Activated T-cell treated with anti-CD3 and anti-CD28 coated beads, Interleukin-2, amount 50 U/mL, for 48 hours (primary cell): ENCODE measurements at places on chromosomes 3 and 15.

DNA sequence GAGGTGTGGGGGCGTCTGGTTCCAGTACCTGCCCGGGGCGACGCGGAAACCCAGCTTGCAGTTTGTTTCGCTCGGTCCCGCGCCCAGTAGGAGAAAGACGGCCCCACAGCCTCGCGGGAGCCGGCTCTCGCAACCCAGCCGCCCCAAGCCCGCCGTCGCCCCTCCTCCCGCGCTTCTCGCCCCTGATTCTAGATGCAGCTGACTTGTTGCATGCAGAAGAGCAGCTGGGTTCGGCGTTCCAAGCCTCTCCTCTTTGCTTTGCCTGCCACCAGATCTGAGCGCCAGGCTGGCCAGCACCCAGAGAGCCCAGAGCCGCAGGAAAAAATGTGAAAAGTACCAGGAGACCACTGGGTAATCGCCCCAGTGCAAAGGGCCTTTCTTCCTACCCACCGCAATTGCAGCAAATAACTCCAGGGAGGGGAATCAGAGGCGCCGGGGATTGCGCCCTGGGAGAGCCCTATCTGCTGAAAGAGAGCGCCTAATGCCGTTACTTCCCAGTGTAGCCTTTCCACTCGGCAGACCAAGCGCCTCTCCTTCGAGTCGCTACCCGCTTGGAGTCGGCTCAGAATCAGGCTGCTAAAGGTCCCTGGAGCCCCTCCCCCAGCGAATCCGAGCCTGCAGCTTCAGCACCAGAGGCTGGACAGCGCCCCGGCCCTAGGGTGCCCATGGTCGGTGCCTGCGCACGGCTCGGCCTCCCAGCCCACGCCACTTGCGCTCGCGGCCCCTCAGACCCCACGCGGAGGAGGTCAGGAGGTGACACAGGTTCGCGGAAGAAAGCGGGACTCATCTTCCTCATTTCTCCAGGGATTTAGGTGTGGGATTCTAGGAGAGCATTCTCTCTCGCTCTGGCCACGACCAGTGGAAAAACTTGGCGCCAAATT, 15.7 kb upstream of the AEN start:
- DNase-seq, result peak; percentile 69

DNA sequence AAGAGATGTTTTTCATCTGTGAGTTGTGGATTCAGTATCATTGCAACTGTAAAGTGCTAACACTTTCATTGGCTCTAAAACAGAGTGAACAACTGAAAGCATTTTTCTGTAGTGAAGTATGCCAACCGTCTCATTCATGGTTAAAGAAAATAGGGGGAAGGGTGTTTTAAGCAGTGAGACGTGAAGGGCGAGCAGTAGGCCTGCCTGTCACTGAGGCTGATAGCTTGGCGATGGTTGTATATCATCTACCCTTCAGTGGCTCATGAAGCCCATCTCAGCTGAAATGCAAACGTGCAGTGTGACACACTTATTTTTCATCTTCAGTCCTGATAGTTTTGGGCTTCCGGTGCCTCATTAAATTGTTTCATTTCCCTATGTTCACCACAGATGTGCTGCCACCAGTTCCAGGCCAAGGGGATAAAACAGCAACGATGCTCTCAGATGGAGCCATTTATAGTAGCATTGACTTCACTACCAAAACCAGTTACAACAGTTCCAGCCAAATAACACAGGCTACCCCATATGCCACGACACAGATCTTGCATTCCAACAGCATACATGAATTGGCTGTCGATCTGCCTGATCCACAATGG, 562.0 kb downstream of the ROBO2 start:
- no peak for DNase-seq

DNA sequence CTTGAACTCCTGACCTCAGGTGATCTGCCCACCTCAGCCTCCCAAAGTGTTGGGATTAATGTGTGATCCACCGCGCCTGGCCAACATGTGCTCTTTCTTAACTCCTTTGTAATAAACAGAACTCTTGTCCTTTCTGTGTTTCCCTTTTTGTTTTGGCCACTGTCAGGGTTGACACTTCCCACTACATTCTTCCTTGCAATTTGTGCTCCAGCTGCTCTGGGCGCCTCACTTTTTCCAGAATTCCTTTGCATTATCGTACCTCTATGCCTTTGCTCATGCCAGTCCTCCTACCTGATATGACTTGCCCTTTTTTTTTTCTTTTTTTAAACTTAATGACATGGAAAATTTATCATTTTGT, 38.8 kb upstream of the SMAD3 start:
- no peak for DNase-seq

- no peak for DNase-seq
Measured at GRCh38 chr15:68658151-68658550, 79.4 kb downstream of the CORO2B start.

DNA sequence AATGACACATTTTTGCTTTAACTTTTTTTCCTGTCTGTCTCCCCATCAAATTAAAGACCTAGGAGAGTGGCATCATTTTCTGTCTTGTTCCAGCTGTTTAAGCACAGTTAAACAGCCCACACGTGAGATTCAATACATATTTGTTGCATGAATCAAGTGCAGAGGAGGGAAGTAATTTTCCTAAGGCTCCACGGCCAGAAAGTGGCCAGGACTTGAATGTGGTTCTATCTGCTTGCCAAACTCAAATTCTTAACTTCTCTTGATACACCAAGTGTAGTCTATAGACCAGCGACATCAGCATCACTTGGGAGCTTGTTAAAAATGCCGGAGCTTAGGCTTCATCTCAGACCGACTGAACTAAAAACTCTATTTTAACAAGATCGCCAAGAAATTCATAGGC, 724.8 kb upstream of the CFAP20DC start:
- no peak for DNase-seq

DNA sequence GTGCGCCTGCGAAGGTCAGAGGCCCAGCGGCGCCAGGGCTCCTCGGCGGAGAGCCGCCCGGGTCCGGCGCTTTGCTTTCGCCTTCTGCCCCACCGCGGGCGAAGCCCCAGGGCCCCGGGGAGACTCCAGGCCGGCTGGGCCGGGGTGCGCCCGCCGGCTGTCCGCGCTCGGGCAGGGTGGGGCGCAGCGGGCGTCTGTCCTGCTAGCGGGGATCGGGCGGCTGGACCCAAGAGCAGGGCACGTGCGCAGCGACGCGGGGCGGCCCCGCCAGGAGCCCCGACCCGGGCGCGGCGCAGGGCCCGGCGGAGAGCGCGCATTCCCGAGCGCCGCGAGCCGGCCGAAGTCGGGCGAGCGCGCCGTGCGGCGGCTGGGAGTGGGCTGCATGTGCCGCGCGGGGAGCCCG, 569 bp upstream of the ALDH1A3 start:
- DNase-seq, result peak; percentile 21

DNA sequence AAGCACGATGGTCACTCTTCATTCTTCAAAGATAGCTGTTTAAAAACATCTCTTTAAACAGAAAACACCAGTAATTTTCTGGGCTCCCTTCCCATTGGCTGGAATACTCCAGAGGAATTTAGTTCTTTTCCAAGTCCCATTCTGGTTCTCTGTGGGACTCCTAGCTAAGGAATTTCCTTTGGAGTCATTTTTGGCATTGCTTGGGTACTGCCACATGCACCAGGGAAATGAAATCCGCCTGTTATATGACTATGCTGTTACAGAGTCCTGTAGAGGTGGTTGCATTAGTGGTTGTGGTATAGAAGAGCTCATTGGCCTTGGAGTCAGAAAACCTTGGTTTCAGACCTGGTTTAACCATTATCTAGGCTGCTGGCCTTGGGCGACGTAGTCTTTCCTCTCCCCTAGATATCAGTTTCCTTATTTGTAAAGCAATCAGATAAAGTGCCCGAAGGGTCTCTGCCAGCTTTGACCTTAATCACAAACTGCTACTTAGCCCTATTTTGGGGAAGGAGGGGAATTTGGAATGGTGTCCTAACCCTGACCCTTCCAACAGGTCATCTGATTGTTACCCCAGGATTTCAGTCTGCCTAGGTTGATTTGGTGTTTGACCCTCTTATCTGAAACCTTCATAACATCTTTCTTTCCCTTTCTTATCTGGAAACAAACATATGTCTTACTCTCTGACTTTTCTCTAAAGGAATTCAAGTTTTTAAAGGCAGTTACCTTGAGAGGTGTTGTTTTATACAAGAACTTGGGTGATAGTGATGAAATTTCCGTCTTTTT, 13.4 kb downstream of the RTP1 start:
- no peak for DNase-seq

DNA sequence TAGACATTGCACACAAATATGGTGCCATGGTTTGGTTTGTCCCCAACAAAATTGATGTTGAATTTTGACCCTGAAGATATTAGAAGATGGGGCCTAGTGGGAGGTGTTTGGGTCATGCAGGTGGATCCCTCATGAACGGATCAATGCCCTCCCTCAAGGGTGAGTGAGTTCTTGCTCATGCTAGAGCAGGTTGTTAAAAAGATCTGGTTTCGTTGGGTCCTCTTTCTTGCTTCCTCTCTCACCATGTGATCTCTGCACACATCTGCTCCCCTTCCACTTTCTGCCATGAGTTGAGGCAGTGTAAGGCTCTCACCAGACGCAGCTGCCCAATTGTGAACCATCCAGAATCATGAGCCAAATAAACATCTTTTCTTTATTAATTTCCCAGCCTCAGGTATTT, 87.8 kb upstream of the MDFIC2 start:
- DNase-seq, result no peak

DNA sequence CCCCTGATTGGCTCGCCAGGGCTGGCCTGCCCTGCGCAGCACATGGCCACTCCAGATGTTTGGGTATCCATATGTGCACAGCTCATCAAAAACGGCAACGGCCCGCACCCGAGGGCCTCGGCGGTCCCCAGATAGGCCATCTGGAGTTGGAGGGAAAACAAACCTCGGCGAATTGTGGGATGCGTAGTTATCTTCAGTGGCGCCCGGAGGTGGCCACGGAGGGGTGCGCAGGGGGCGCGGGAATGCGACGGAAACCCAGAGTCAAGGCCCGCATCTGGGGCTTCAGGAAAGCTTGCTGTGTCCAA, 156.5 kb downstream of the TLE3 start:
- DNase-seq, result no peak

GRCh38 chr15:88954431-88955277, 41.5 kb upstream of the MFGE8 start:
- no peak for DNase-seq

DNA sequence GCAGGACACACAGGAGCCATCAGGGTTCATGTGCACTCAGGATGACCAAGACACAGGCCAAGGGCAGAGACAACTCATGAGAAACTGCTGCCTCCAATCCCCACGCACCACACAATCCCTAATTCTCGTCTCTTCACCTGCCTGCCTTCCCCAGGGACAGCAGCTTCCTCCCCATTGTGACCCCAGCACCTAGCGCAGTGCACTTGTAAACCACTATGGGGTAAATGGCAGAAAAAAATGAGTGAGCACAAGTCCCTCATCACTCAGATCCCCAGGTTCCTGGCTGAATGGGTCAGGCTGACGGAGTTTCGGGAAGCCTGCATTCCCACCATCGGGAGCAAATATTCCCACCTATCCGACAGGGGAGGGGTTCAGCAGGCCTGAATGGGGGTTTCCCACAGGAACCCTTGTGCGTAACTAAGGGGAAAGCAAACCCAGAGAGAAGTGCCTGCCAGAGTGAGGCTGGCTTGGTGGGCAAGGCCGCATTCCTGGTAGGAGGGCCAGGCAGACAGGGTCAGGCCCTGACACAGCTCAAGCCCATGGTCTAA, 18.8 kb downstream of the PLXNB1 start:
- DNase-seq, result no peak
